GM23248 (cell line): ENCODE measurements at places on chromosomes 11 and 22. TPM values are rescaled to one million over a fixed set of nuclear protein-coding genes. Genes with fewer than 3 reads are reported as not detected.

LARGE2 gene
- not detected in 2 replicates for total RNA-seq

DNA sequence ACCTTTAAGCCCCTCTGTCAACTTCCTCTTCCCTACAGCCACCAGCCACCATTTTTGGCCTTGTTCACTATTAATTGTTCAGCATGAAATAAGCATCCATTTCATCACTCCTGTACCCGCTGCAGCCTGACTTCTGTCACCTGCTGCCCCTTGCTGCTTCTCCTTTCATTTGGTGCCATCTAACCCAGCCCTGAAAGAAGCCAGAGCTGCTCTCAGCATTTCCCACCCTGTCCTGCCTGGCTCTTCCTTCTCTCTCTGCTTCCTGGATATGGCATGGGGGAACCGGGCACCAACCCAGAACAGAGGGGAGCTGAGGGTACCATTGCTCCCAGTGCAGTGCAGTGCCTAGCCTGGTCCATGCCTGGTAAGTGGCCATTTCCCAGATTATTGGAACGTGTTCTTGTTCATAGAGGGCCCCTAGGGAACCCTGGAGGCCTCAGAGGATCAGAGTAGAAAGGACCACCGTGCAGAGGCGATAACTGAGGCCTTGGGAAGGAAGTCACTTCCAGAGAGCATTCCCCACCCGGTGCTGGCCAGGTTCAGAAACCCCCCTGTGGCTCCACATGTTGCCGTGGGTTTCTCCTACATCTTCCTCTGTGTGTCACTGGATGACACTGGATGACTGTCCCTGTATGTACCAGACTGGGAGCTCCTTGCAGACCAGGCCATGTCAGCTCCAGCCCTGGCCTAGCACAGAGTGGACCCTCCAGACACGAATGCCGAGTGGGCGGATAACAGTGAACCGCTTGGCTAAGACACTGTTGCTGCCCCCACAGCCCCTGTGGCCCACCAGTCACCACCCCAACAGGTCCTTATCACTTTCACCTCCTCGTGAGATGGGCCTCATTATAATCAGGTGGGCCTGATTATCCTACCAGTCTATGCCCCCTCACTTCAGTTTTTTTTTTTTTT lies 4.7 kb downstream of the YDJC start:
- peaks cover 5% of the 10 kb centered on the region; the same call in 1 of the 2 replicates for H3K4me1 ChIP-seq
- H3K4me3 ChIP-seq = no peak overlapping the region
- 0 out of 2 replicates have a peak overlapping the region, but pooled peaks have one; percentile 9 for H3K27ac ChIP-seq
- H3K27me3 ChIP-seq = no peaks in the 10 kb centered on the region
- peak; percentile 23 for DNase-seq

DNA sequence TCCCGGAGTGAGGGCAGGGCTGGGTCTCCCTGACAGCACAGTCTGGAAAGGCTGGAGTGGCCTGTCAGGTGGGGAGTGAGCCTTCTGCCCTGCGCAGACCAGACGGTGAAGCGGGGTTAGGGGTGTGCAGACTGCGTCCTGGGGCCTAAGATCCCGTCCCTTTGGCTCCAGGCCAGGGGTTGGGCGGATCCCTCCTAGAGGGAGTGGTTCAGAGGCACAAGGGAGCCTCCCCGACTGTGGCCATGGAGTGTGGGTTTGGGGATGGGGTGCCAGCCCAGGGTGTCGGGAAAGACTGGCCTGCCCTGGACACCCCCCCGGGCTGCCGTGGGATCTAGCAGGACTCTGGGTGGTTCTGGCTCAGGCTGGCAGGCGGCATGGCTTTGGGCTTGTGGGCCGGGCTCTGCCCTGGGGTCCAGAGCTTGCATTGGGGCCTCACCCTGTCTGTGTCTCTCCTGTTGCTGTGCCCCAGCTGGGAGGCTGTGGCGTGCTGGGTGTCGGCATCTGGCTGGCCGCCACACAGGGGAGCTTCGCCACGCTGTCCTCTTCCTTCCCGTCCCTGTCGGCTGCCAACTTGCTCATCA lies 19.5 kb downstream of the TSPAN4 start:
- H3K36me3 ChIP-seq = no peaks in the 10 kb centered on the region
- H3K27me3 ChIP-seq = no peaks in the 10 kb centered on the region
- no peak for DNase-seq
- no peak overlapping the region for H3K4me3 ChIP-seq
- H3K4me1 ChIP-seq = 0 out of 2 replicates have a peak, but pooled peaks cover 7% of the 10 kb centered on the region

IL17REL gene
- total RNA-seq = not detected in 2 replicates

- DNase-seq = no peak
- H3K27me3 ChIP-seq = no peaks in the 10 kb centered on the region
- H3K36me3 ChIP-seq = no peaks in the 10 kb centered on the region
- H3K4me1 ChIP-seq = 0 out of 2 replicates have a peak, but pooled peaks cover under 1% of the 10 kb centered on the region
- no peak overlapping the region for H3K27ac ChIP-seq
- no peak overlapping the region for H3K4me3 ChIP-seq
These were observed 24.1 kb upstream of the APLNR start for GRCh38 chr11:57260937-57261783.

DNA sequence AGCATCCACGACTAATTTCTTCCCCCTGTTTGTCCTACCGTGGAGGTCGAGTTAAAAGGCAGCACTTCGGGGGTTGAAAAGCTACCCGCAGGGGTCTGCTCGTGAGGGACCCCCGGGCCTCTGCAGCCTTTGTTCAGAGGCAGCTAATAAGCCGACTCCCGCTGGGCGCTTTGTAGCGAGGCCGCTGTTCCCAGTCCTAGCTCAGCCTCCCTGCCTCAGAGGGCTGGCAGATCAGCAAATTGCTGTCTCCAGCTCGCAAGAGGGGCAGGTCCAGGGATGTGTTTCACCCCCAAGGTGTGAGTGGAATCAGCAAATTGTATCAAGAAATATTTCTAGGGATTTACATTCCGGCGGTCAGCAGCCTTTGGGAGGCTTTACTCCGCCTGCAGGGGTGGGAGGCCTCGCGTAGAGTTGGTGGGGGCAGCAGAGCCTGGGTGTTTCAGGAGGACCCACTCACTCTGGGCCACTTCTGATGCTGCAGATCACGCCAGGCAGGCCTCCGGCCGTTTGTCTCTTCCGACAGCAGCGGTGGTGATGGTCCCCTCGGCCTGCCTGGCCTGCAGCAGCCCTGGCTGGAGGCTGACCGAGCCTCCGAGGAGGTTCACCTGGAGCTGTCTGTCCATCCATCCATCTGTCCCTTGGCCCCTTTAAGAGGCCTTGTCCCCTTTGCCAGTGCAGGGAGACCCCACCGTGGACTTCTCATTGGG lies 21.6 kb upstream of the KCNQ1OT1 start:
- DNase-seq = no peak

- H3K36me3 ChIP-seq = no peaks in the 10 kb centered on the region
- no peak overlapping the region for H3K27ac ChIP-seq
These were observed 4.0 kb downstream of the OR52K2 start for GRCh38 chr11:4453118-4453517.

- H3K36me3 ChIP-seq = no peaks in the 10 kb centered on the region
- no peaks in the 10 kb centered on the region for H3K4me1 ChIP-seq
These were observed 2.1 kb downstream of the EMID1 start for GRCh38 chr22:29207562-29208501.

- no peaks in the 10 kb centered on the region for H3K36me3 ChIP-seq
- H3K27me3 ChIP-seq = peaks cover 9% of the 10 kb centered on the region
- H3K4me1 ChIP-seq = no peaks in the 10 kb centered on the region
- no peak overlapping the region for H3K27ac ChIP-seq
These were observed 30.1 kb downstream of the ZNF280B start for GRCh38 chr22:22478470-22478869.

DNA sequence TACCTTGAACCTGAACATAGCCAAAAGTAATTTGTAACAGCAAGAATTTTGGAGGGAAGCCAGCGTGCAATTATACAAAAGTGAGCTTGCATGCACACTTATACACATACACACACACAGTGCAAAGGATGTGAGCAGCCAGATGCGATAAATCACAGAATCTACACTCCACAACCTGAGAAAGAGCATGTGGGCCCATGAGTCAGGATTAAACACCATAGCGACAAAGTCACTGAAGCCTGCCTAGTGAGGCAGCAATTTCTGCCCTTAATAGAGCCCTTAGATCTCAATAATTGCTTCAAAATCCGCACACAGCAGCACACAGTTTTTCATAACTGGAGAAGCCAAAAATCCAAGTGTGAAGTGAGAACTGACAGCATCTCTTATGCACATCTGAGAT lies 42.6 kb upstream of the TEAD1 start:
- H3K4me3 ChIP-seq = no peak overlapping the region
- H3K27me3 ChIP-seq = no peaks in the 10 kb centered on the region
- no peak for DNase-seq
- no peak overlapping the region for H3K27ac ChIP-seq

PUS3 gene
- total RNA-seq = 8.3 and 11.8 TPM in 2 replicates

- H3K4me3 ChIP-seq = no peak overlapping the region
- H3K36me3 ChIP-seq = no peaks in the 10 kb centered on the region
- H3K27ac ChIP-seq = no peak overlapping the region
These were observed 53.4 kb downstream of the SLC1A2 start for GRCh38 chr11:35365961-35366360.

DNA sequence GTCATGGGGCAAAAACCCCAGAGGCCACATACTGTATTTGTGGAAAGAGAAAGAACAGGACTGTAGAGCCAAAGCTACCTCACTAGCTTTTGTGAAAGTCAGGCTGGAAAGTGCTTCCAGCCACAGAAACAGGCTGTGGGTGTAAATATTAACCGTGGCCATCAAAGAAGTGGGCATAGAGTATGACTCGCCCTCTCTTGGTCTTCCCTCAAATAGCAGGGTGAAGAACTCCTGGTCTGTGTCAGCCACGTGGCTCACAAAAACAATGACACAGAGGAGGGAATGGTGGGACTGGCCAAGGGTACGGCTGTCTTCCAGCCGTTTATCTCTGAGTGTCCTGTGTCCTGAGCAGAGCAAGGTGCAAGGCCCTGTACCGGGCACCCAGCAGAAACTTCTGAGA lies 37.6 kb upstream of the UBASH3B start:
- DNase-seq = no peak
- no peak overlapping the region for H3K4me3 ChIP-seq
- no peaks in the 10 kb centered on the region for H3K4me1 ChIP-seq
- peaks cover 3% of the 10 kb centered on the region for H3K27me3 ChIP-seq
- H3K36me3 ChIP-seq = no peaks in the 10 kb centered on the region

GRCh38 chr11:1667906-1668305 lies 29.1 kb upstream of the KRTAP5-6 start:
- no peaks in the 10 kb centered on the region for H3K36me3 ChIP-seq
- no peak overlapping the region for H3K4me3 ChIP-seq
- peaks cover 40% of the 10 kb centered on the region for H3K27me3 ChIP-seq
- no peak for DNase-seq
- H3K27ac ChIP-seq = no peak overlapping the region
- H3K4me1 ChIP-seq = no peaks in the 10 kb centered on the region

DNA sequence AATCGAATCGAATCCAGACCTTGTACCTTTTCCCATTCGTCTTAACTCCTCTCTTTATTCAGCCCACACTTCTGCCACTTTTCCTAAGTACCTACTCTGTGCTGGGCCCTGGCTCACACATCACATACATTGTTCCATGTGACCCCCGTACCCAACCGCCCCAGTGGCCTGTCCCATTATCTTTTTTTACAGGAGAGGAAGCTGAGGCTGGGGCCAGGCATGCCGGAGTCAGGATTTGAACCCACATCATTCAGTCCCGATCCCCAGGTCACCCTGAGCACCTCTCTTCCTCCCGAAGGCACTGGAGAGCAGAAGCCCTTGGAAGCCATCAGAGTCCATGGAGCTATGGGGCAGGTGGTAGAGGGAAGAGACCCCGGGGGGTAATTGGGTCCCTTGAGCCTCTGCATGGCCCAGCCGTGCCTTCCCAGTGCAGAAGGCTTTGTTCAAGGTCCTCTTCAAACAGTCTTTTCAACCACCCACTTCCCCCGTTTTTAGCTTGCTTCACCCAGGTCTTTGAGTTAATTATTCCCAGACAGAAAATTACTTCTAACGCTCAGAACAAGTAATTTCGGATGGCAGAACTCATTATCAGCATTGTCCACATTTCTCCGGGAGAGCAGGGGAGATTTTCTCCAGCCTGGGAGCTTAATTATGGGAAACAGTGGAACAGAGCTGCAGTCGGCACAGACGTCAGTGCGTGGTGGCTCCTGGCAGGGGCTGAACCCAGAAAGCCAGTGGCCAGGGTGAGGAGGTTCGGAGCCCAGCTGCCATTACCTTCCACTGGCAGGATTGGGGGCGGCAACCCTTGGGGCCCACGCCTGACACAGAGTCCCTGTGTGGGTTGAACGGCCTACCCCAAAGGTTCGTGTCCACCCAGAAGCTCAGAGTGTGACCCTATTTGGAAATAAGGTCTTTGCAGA lies 82.4 kb upstream of the RTL6 start:
- H3K36me3 ChIP-seq = no peaks in the 10 kb centered on the region
- H3K27ac ChIP-seq = no peak overlapping the region
- no peak for DNase-seq
- no peak overlapping the region for H3K4me3 ChIP-seq
- H3K27me3 ChIP-seq = no peaks in the 10 kb centered on the region

- H3K4me3 ChIP-seq = peak overlapping the region; percentile 9; the same call in 1 of the 2 replicates
- DNase-seq = peak; percentile 94
- peak overlapping the region; percentile 24 for H3K27ac ChIP-seq
- H3K36me3 ChIP-seq = no peaks in the 10 kb centered on the region
- H3K27me3 ChIP-seq = no peaks in the 10 kb centered on the region
These were observed 125.4 kb downstream of the CASP12 start for GRCh38 chr11:104772806-104773241.

GRCh38 chr11:134945993-134946392 lies 534.0 kb upstream of the B3GAT1 start:
- no peak overlapping the region for H3K27ac ChIP-seq
- DNase-seq = no peak
- no peaks in the 10 kb centered on the region for H3K36me3 ChIP-seq
- H3K27me3 ChIP-seq = no peaks in the 10 kb centered on the region
- H3K4me3 ChIP-seq = no peak overlapping the region

GRCh38 chr11:133925756-133926155 lies 31.0 kb downstream of the IGSF9B start:
- H3K4me1 ChIP-seq = no peaks in the 10 kb centered on the region
- no peaks in the 10 kb centered on the region for H3K36me3 ChIP-seq
- H3K4me3 ChIP-seq = no peak overlapping the region
- no peak for DNase-seq
- 0 out of 2 replicates have a peak, but pooled peaks cover 4% of the 10 kb centered on the region for H3K27me3 ChIP-seq

OR52W1 gene
- not detected in 2 replicates for total RNA-seq

DNA sequence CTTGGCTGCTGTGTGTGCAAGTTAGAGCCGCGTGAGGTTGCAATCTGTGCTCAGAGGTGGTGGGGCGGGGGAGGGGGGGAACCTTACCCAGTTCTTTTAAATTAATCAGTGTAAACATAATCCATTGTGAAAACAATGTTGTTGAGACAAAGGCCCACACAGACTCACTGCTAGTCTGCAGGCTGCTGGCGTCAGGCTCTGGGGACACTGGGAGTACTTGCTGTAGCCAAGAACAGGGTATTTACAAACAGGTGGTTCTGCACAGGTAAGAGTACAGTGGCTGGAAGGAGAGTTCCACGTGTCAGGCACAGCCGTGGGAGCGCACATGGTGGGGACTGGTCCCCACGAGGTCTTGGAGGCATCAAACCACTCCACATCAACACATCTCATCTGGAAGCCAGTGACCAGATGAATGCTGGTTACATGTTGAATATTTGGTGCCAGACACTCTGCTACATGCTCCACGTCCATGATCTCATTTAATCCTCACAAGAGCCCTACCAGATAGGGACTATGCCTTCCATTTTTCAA lies 27.4 kb downstream of the SCUBE1 start:
- H3K27me3 ChIP-seq = peaks cover 19% of the 10 kb centered on the region
- no peaks in the 10 kb centered on the region for H3K36me3 ChIP-seq

PANX2 gene
- under 0.01 TPM in 1 of 2 replicates, not detected in the other for total RNA-seq
